ENCODE measurements at places on chromosomes 7 and 10.

DNA sequence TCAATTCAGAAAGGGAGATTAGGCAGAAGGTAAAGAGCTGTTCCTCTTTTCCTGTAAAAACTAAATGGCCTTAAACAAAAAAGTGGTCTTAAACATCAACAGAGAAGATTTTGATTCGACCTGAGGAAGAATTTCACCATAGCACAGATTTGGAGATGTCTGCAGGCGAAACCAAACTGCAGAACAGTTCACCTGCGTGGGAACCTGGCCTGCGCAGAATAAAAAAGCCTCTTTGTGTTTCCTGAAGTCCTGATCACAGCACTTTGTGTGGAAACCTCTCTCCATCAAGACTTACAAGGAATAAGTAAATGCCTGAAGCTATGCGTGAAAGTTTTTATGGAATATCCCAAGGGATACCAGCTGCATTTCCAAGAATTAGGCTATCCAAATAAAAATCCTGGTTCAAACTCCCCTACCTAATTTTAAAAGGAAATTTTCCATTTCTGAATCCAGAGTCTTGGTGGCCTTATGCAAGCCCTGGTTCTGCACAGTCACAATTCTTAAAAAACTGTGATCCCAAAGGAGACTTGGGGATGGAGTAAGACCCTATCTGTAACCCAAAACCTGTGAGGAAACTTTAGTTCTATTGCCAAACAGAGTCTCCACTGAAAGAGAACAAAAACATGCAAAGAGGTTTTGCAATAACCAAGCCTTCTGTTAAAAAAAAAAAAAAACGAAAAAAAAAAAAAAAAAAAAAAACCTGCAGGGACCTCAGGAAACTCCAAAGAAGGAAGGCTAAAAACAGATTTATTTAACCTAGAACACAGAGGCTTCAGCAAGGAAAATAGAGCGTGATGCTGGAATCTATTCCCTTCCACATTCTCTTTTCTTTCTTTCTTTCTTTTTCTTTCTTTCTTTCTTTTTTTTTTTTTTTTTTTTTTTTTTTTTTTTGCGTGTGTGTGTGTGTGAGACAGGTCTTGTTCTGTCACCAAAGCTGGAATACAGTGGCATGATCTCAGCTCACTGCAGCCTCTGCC is 10.4 kb downstream of the CALML3 start:
- no peak overlapping the region for H3K4me3 ChIP-seq
- no peaks in the 10 kb centered on the region for H3K27me3 ChIP-seq
- peak overlapping the region; percentile 8 for H3K27ac ChIP-seq
- DNase-seq = no peak
- H3K36me3 ChIP-seq = no peaks in the 10 kb centered on the region

- H3K36me3 ChIP-seq = no peaks in the 10 kb centered on the region
- DNase-seq = no peak
- H3K27me3 ChIP-seq = no peaks in the 10 kb centered on the region
Observed at GRCh38 chr10:36109399-36110023, 467.4 kb upstream of the FZD8 start.

GRCh38 chr10:88245974-88246511 is 337.1 kb downstream of the RNLS start:
- H3K4me3 ChIP-seq = no peak overlapping the region
- peak; percentile 23 for DNase-seq
- no peaks in the 10 kb centered on the region for H3K27me3 ChIP-seq

DNA sequence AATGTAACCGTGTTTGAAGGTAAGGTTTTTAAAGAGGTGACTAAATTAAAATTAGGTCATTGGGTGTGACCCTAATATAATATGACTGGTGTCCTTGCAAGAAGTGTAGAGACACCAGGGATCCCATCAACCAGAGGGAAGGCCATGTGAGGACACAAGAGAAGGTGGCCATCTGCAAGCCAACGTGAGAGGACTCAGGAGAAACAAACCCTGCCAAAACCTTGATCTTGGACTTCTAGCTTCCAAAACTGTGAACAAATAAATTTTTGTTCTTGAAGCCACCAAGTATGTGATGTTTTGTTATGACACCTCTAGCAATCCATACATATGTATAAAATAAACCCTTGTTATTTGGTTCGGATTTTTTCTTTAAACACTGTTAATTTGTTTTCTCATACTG is 144.3 kb downstream of the CDK14 start:
- H3K4me1 ChIP-seq = no peaks in the 10 kb centered on the region
- H3K36me3 ChIP-seq = no peaks in the 10 kb centered on the region
- no peaks in the 10 kb centered on the region for H3K27me3 ChIP-seq
- H3K4me3 ChIP-seq = no peak overlapping the region
- DNase-seq = no peak
- H3K27ac ChIP-seq = no peak overlapping the region

GRCh38 chr7:18948521-18948920 is 168.9 kb downstream of the TWIST1 start:
- no peak for DNase-seq
- no peaks in the 10 kb centered on the region for H3K4me1 ChIP-seq
- no peaks in the 10 kb centered on the region for H3K27me3 ChIP-seq
- no peak overlapping the region for H3K27ac ChIP-seq

DNA sequence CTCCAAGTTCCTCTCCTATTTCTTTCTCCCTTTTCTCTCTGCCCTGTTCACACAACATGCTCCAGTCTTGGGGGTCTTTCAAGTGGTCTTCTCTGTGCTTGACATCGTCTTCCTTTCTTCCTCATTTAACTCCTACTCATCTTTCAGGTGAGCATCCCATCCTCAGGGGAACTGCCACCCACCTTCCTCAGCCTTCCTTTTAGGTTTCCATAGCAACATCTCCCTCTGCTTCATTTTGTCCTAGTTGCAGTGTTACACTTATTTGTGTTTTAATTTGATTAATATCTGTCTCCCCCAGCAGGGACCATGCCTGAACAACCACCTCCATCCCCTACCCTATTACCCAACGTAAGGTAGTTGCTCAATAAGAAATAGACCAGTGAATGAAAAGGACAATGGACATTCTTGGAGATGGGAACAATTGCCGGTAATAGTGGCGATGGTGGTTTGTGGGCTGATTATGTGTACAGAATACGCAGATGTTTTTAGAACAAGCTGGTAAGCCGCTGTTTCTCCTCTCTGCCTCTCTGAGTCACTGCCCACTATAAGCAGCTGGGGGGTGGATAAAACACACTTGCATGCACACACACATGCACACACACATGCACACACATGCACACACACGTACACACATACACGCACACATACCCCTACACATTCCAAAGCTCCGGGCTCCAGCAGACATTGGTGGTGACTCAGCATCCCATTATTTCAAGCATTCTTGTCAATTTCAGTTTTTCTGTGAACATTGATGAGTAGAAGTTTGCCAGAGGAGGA is 251.6 kb downstream of the GATA3 start:
- no peak for DNase-seq
- no peaks in the 10 kb centered on the region for H3K4me1 ChIP-seq
- H3K4me3 ChIP-seq = no peak overlapping the region
- H3K36me3 ChIP-seq = no peaks in the 10 kb centered on the region
- H3K27ac ChIP-seq = no peak overlapping the region
- peaks cover 11% of the 10 kb centered on the region for H3K27me3 ChIP-seq

DNA sequence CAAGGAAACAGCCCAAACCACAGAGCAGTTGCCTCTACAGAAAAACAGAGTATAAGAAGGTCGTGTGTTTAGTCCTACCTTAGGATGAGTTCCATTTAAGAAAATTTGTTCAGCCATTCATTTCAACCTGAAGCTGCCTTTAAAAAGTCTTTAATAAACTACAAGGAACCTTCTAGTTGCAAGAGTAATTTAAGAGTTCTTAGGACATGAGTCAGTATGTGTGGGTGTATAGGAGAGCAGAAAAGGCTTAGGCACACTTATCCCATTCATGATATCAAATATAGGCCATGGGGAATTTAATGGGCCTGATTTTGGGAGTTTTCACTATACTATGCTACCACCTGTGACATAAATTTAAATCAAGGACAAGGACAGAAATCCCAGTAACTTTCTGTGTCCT is 496.8 kb downstream of the TFEC start:
- no peaks in the 10 kb centered on the region for H3K27me3 ChIP-seq
- H3K4me3 ChIP-seq = no peak overlapping the region
- no peak overlapping the region for H3K27ac ChIP-seq
- DNase-seq = no peak
- H3K36me3 ChIP-seq = no peaks in the 10 kb centered on the region
- no peaks in the 10 kb centered on the region for H3K4me1 ChIP-seq

GRCh38 chr7:2143450-2143849 is 89.3 kb downstream of the MAD1L1 start:
- no peak overlapping the region for H3K27ac ChIP-seq
- no peak for DNase-seq
- H3K27me3 ChIP-seq = no peaks in the 10 kb centered on the region
- no peaks in the 10 kb centered on the region for H3K4me1 ChIP-seq

DNA sequence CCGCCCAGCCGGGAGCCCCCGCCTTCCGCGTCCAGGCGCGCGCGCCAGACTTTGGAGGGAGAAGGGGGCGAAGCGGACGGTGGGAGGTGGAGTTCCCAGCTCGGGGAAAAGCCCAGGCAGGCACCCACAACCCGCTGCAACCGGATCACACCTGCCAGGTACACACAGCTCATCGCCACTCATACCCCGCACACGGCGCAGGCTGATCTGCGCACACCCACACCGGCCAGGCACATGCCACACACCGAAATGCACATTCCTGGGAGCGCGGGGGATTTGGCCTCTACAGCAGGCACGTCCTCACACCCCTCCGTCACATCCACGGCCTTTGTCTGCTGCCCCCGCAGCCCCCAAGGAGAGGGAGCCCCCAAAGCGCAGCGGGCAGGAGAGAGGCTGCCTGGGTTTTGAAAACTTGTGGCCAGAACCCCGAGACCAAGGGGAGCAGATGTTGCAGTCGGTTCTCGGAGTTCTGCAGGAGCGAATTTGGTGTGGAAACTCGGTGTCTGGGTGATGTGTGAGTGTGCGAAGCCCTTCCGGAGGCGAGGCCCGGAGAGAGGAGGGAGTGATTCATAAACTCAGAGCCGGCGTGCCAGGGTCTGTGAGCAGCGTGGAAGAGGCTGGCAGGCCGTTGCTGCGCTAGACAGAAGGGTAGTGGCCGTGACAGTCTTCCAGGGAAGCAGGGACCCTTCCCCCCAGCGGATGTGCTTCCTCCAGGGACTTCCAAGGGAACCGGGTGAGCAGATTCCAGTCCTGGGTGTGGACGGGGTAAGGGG is 734 bp downstream of the CHST3 start:
- no peaks in the 10 kb centered on the region for H3K36me3 ChIP-seq
- peak overlapping the region; percentile 94 for H3K4me3 ChIP-seq
- no peaks in the 10 kb centered on the region for H3K27me3 ChIP-seq
- peaks cover 31% of the 10 kb centered on the region for H3K4me1 ChIP-seq
- peak; percentile 79 for DNase-seq
- H3K27ac ChIP-seq = peak overlapping the region; percentile 94

GRCh38 chr7:30893357-30893756 is 18.3 kb upstream of the AQP1 start:
- peaks cover 35% of the 10 kb centered on the region for H3K4me1 ChIP-seq
- no peaks in the 10 kb centered on the region for H3K27me3 ChIP-seq
- no peak overlapping the region for H3K4me3 ChIP-seq
- peak overlapping the region; percentile 33 for H3K27ac ChIP-seq
- no peaks in the 10 kb centered on the region for H3K36me3 ChIP-seq

DNA sequence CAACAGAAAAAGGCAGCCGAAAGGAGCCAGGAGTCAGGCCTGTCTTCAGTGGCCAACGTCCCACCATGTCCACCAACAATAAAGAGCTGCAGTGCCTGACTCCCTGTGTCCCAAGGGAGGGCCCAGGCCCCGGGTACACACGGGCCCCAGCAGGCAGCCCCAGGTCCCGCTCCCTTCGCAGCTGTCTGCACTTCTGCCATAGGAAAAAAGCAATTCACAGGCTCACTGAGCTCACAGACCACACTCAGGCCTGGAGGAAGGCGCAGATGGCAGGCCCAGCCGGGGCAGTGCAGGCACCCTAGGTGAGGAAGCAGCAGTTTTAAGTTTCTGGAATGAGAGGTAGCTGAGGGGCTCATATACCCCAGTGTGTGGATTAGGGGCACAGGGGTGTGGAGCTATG is 100.5 kb downstream of the PRKAG2 start:
- H3K27ac ChIP-seq = no peak overlapping the region
- no peak overlapping the region for H3K4me3 ChIP-seq
- no peaks in the 10 kb centered on the region for H3K27me3 ChIP-seq
- H3K4me1 ChIP-seq = no peaks in the 10 kb centered on the region
- no peak for DNase-seq

DNA sequence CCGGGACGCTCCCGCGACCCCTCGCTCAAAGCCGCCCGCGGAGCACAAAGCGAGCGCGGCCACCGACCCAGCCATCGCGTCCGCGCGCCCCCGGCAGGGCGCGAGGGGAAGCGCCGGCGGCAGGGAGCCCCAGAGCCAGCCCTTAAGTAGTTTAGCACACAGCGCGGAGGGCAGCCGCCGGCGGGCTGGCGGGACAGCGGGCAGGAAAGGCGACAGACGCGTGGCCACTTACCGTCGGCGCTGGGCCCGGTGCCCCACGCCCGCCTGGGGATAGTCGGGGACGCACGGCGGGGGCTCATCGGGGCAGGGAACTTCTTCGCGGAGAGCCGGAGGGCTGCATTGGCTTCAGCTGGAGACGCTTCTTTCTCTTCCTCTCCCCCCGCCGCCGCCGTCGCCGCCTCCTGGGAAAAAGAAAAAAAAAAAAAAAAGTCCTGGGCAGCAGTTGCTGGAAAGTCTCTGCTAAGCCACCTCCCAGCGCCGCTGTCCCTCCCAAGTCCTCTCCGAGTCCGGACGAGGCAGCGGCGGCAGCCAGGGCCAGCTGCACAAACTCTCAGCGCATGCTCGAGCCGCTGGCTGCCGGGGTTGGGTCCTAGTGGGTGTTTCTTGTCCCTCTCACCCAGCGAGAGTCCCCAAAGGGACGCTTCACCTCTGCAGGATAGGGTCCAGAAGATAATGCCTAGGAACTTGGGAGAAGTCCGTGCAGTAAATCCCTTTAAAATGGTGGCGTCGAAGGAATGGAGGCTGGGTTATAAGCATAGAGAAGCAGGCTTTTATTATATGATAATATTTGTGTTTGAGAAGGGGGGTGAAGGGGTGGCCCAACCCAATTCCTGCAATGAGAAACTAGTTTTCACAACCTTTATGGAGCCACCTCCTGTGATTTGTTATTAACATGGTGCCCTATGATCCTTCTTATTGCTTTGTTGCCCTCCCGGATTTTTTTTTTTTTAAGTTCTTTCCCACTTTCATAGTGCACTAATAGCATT is at the start of gene TSPAN12:
TSPAN12 (minus strand) TSS at position 557 of the 986 bp plus-strand sequence. CDS start 1,381 bp downstream, outside the sequence.
- no peaks in the 10 kb centered on the region for H3K27me3 ChIP-seq
- no peaks in the 10 kb centered on the region for H3K36me3 ChIP-seq
- peak within 1 kb of the TSS; percentile 81 for H3K4me3 ChIP-seq
- H3K27ac ChIP-seq = peak within 1 kb of the TSS; percentile 92
- peak; percentile 91 for DNase-seq

DNA sequence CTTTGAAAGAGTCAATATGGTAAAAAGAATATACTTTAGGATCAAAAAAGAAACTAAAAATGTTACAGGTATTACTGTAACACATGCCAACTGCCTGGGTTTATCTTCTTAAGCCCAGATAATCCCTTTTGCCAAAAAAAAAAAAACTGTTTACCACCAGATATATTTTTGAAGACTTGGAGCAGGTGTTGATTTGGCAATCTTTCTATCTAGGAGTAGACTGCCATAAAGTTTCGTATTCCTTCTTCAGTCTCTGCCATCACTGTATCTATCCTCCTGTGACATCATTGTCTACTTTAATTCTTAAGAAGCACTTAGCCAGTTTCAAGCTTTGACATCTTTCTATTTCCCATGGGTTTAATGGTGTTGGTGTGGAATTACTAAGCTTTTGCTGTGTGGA is 161.0 kb downstream of the ST7 start:
- no peak overlapping the region for H3K27ac ChIP-seq
- no peaks in the 10 kb centered on the region for H3K27me3 ChIP-seq
- no peaks in the 10 kb centered on the region for H3K36me3 ChIP-seq

- H3K4me3 ChIP-seq = no peak overlapping the region
- H3K36me3 ChIP-seq = no peaks in the 10 kb centered on the region
- H3K4me1 ChIP-seq = no peaks in the 10 kb centered on the region
- H3K27me3 ChIP-seq = no peaks in the 10 kb centered on the region
- H3K27ac ChIP-seq = no peak overlapping the region
Observed at GRCh38 chr7:33142585-33142984, 13.2 kb downstream of the BBS9 start.
